ENCODE measurements at places on chromosomes 6 and 20.
A peak's percentile ranks its signal among the peaks of the same experiment; 100 is the strongest.

DNA sequence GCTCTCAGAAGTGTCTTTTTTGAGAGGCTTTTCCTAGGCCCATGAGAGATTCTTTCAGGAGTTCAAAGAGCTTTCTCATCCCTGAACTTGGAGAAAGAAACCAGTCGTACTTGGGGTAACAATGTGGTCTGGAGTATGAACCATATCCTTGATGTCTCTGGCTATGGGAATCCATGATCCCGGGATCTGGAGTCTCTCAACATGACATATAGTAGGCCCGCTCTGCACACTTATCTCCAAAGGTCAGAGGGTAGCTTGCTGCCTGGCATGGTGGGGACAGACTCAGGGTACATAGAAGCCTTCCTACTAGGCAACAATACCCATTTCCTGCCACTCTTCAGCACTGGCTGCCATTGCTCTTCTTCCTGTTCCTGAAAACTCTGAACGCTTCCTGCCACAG is 42.2 kb upstream of the NFATC2 start:
- no peak for DNase-seq

DNA sequence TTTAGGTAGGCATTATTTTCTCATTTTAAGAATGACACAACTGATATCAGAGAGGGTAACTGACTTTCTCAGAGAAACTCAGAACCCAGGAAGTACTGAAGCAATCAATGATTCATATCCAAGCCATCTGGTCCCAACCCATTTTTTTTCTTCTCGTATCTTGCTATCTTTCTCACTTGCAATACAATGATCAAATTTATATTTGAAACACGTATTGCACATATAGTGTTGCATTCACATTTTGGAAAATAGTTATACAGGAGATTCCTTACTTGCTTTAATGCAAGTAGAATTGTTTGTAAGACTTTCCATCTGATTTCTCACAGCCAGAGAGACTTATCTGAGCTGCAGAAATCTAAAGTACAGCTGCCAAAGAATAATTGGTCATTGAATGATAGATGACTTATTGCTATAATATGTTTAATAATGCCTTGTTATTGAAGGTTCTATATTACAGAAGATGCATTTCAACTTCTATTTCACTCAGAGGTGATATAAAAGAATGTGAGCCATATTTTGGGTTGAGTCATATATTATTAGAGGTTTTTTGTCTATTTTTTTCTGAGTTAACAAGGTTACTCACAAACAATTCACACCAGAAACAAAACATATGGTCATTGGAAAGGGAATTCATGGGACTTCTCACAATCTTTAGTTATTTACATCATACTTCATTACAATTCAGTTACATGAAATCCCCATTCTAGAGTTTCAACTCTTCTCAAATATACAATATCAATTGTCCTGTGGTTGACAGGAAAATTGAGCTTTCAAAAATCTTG is 337.5 kb upstream of the CITED2 start:
- no peak for DNase-seq

- no peak for DNase-seq
These were observed 677.5 kb downstream of the HDGFL1 start for GRCh38 chr6:23246896-23247295.

DNA sequence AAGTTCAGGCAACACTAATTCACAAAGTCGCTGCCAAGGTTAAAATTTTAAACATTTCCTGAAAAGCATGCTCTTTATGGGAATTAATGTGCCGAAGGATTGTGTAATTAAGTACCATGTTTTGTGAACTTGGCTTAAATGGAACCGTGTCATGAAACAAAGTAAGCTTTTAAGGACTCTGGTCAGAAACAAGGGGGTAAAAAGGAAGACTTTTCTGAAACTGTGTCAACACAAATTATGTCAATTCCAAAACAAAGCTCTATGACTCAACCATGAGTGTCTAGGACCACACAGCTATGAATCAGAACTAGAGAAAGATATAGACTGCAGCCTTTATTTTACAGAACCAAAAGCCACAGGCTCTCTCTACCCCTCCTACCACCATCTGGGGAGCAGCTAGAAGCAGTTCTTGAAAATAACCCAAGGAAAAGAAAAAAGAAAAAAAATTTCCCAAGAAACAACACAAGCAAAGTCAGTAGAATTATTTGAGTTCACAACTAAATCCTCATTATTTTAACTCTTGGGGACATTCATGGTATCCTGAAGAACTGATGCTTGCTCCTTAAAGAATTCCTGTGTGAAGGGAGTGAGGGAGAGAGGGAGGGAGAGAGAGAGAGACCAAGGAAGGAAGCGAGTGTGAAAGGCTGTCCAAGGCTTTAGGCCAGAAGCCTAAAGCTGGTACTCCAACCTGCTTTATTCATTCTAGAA is 81.9 kb downstream of the ZMYND8 start:
- DNase-seq = no peak

DNA sequence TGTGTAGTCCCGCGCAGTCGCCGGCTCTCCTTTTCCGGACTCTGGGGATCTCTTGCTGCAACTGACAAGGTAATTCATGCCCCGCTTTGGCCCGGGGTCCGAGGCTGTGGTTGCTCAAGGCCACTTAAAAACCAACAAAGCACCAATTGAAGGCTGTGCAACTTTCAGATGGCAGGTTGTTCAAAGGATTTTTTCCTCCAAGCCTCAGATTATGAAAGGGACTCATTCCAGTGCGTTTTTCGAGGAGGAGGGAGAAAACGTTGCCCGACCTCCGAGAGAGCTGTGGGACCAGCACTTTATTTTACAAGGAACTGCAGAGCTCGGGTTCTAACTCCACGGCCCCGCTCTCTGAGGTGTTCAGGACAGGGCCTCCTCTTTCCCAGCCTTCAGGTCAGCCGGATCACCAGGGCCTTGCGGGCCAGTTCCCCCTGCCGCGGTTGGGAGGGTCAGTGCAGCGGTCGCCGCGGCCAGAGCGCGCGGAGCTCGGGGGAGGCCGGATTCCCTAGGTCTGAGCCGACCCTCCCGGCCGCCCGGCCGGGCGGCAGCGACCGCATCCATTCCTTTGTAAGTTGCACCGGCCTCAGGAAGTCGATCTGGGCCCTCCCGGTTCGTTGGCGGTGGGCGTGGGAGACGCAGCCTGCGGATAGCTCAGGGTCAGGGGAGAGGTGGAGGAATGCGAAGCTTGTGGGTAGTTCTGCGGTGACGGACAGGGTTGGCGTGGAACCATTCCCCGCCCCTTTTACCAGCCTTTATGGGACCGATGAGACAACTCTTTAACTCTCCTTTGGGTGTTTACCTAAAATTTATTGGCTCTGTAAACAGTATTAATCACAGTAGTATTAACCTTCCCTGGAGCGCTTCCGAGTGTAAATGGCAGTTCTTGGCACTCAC is 1.6 kb downstream of the UTRN start:
- peak; percentile 18 for DNase-seq

GRCh38 chr6:72382602-72383529 is 239.0 kb upstream of the KCNQ5 start:
- DNase-seq = no peak

DNA sequence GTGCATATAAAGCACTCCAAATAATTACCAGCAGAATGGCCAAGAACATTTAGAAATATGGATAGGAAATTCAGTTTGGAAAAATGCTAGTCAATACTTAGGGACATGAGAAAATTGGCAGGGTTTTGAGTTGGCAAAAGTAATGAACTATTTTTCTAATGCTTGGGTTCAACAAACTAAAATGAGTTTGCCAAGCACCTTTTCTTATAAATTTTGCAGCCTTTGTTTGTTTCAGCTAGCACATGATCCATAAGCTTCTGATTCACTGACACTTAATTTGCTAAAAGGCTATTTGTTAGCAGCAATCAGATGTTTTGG is 324.8 kb downstream of the QKI start:
- DNase-seq = no peak

- no peak for DNase-seq
These were observed 72.3 kb downstream of the FARS2 start for GRCh38 chr6:5333658-5334057.

DNA sequence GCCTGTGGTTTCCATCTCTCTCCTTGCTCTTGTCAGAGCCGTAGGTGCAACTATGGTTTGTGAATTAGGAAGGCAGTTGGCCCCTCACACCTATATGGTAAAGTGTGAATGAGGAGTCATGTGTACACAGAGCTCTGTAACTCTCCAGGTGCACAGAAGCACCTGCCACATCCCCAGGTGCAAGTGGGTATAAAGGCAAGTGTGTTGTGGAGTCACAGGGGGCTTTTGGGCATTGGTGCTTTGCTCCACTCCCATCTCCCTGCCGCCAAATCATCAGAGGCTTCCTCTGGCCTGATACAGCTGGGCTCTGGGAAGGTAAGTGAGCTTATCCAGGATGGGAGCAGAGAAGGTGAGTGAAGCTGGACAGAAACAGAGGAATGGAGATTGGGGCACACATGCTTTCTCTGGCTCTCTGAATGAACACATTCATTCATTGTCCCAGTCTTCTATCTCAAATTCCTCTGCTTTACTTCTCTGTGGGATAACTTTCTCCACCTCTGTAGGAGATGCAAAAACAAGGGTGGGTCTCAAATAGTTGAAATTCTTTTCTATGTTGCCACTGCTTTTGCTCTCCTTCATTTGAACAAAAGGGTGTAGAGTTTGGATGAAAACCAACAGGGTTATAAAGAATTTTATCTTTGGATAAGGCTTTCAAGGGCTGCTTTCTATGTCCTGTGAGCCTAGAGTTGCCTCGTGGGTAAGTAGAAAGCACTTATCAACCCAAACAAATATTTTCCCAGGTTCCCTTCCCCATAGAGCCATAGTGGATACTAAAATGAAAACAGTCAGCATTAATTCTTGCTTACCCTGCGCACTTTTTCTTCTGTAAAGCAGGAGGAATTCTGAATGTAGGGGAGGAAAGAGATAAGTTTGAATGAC is 45.0 kb upstream of the RIPOR2 start:
- peak; percentile 39 for DNase-seq

GRCh38 chr6:25640446-25640845 is 11.6 kb upstream of the SCGN start:
- no peak for DNase-seq

- peak; percentile 31 for DNase-seq
These were observed 5.5 kb upstream of the CHRNA4 start for GRCh38 chr20:63366390-63367365.

- DNase-seq = no peak
These were observed 622 bp downstream of the MAFB start for GRCh38 chr20:40688129-40689099.

GRCh38 chr20:34680586-34681175 is 3.8 kb upstream of the PIGU start:
- no peak for DNase-seq

DNA sequence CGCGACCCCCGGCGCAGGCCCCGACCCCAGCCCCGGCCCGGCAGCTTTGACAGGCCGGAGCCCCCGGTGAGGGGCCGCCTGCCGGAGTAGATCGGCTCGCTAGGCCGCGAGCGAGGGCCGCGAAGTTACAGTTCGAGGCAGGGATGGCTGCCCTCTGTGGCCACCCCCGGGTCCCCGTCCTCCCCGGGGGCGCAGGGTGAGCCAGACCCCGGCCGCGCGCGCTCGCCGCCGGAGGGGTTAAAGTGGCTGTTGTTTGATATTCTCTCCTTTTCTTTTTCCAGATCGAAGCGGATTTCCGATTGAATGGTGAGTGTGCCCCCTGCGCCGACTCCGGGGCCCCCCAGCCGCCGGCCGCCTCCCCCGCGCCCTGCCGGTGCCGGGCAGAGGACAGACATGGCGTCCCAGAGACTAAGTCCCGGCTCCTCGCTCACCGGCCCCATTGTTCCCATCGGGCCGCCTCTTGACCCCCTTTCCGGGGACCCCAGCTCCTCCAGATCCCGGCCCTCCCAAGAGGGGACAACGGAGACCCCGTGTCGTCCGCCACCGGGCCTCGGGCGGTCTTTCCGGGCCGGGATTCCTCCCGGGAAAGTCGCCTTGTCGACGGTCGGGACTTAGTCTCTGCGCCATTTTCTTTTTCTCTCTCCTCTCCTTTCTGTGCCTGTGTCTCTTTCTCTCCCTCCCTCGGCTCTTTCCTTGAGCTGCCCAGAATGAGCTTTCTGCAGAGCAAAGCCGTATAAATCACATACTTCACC is 704 bp downstream of the TOP1 start:
- peak; percentile 40 for DNase-seq

DNA sequence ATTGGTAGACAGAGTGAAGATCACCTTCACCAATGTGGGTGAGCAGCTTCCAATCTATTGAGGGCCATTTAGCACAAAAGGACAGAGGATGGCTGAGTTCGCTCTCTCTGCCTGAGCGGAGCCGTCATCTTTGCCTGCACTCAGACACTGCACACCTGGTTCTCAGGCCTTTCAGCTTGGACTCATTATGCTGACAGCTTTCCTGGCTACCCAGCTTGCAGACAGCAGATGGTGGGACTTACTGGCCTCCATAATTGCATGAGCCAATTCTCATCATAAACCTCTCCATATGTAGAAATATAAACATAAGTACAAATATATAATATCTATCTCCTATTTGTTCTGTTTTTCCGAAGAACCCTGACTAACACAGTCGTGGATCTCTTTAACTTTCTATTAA is 13.7 kb downstream of the TBXT start:
- DNase-seq = peak; percentile 71

DNA sequence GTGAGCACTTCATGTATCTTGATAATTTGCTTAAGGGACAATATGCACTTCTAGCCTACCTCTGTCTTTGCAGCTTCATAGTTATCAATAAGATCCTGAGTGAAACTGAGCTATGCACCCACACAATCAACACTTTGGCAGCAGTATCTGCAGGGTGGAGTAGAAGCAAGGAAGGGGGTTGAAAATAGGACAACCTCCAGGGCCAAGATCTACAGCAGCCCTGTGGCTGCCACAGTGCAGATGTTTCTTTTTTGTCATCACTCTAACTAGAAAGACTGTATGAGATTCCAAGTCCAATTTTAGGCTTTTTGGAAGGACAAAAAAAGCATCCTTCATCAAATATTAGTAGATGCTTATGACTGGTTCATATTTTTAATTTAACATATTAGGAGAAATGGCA is 336.1 kb upstream of the CITED2 start:
- no peak for DNase-seq

DNA sequence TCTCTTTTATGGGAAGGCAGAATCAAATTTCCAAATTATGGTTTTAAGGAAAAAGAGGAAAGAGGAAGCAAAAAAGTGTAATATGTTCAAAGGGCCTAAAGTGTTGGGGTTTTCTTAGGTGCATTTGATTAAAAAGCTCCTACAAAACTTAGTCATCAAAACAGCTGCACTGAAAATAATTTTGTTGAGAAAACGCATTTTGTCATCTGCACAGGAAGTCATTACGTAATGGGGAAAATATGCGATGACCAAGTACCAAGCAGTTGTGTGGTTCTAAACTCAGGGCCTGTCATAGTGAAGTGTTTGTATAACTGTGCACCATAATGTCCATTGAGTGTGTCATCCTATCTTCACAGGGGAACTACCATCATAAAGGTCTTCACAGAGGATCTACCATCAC is 15.6 kb downstream of the HAO1 start:
- no peak for DNase-seq

DNA sequence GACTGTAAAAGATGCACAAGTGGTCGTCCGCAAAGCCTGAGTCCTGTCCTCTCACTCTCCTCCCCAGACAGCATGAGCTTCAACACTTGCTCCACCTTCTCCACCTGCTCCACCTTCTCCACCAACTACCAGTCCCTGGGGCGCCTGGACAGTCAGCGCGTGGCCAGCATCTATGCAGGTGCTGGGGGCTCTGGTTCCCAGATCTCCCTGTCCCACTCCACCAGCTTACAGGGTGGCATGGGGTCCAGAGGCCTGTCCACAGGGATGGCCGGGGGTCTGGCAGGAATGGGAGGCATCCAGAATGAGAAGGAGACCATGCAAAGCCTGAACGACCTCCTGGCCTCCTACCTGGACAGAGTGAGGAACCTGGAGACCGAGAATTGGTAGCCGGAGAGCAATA is 162.2 kb upstream of the NT5E start:
- no peak for DNase-seq

- DNase-seq = no peak
These were observed 32.7 kb upstream of the GSTA3 start for GRCh38 chr6:52942221-52942620.

- DNase-seq = no peak
These were observed 50.5 kb downstream of the CPNE5 start for GRCh38 chr6:36788768-36789167.

All from NCI-H1105 (cell line).